Pancreas (tissue), 10 donors: ENCODE measurements at places on chromosomes 1 and 21. TPM values are rescaled to one million over a fixed set of nuclear protein-coding genes. Genes with fewer than 3 reads are reported as not detected.

GRCh38 chr1:15867288-15867687 is 19.8 kb downstream of the SPEN start:
- no peak for DNase-seq

- no peak for DNase-seq
Measured at GRCh38 chr1:24385160-24385940, 28.2 kb downstream of the STPG1 start.

GRCh38 chr1:29712284-29712651 is 475.9 kb downstream of the PTPRU start:
- DNase-seq: no peak

- no peak for DNase-seq
Measured at GRCh38 chr1:232768793-232769192, 36.4 kb upstream of the MAP10 start.

GRCh38 chr1:109530457-109531087 is 9.1 kb upstream of the GPR61 start:
- DNase-seq: no peak

DNA sequence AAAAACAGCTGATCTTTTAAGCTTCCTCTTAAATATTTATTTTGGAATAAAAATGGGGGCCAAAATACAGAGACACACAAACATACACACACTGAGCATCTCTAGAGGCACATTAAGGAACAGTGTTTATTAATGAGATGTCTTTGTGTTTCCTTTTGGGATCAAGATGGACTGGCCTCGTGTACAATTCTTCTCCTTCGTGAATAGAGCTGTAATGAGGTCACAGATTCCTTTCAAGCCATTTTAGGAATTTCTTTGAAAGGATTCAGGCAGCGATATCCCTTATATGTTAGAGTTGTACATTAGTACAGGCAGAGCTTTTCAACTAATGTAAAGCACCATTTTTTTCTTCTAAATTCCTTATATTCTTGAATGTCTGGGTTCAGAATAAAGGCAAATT is 295.7 kb downstream of the CHRM3 start:
- DNase-seq: no peak

- no peak for DNase-seq
Measured at GRCh38 chr1:110477041-110477440, 26.1 kb downstream of the PROK1 start.

- no peak for DNase-seq
Measured at GRCh38 chr1:8910331-8910730, 31.8 kb upstream of the ENO1 start.

- DNase-seq: no peak
Measured at GRCh38 chr1:25621876-25622275, 5.3 kb downstream of the MAN1C1 start.

GRCh38 chr1:235657269-235657668 is 7.7 kb upstream of the GNG4 start:
- no peak for DNase-seq

DNA sequence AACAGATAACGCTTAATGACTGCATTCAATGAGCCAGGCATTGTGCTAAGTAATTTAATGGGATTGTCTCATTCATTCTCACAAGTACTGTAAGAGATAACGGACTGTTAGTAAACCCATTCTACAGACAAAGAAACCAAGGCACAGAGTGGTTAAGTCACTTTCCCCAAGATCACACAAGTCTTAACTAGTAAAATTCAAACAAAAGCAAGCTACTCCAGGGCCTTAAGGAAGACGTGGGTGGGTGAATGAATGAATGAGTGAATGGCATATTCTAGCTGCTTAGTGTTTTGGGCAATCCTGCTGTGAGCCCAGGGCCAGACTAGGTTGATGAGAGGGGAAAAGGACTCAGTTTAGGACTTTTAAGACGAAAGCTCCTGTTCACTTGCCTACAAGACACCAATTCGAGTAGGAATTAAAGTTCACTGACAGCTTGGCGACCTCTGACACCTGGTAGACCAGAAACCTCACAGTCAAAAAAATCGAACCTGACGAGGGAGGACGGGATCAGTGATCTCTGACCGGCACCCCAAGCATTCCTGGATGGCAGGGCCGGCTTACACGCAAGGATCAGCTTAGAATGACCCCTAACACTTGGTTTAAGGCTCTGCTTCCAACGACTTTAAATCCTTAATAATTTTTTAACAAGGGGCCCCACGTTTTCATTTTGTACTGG is 557 bp downstream of the EMC1 start:
- no peak for DNase-seq

The KIF14 gene
- 0.15 TPM for total RNA-seq

The ZC3H12A gene
- total RNA-seq: 10.5 TPM
